ENCODE measurements at places on chromosomes 5 and 9.
A peak's percentile ranks its signal among the peaks of the same experiment; 100 is the strongest.

GRCh38 chr5:110663525-110663924, 62.9 kb downstream of the TMEM232 start:
- DNase-seq, result no peak

DNA sequence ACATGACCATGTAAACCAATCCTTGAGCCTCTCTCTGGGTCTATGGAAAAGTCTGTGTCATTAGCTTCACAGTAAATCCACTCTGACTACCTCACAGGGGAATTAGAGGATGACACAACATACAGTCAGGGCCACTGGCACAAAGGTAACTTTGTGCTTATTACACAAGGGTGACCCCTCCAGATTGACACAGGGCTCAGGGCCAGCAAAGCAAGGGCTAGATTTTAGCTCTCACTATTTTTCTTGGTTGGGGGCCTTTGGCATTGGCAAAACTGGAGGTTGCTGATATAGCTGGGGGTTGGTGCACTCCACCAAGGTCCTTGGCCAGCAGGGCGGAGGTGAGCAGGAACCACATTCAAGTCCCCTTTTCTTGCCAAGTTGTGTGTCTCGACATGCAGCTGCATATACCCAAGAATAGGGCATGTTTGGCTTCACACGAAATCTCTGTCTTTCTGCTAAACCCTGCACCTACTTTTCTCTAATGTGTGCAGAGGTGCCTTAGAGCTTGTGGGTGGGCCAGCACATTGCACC, 15.2 kb upstream of the OSMR start:
- DNase-seq, result no peak

DNA sequence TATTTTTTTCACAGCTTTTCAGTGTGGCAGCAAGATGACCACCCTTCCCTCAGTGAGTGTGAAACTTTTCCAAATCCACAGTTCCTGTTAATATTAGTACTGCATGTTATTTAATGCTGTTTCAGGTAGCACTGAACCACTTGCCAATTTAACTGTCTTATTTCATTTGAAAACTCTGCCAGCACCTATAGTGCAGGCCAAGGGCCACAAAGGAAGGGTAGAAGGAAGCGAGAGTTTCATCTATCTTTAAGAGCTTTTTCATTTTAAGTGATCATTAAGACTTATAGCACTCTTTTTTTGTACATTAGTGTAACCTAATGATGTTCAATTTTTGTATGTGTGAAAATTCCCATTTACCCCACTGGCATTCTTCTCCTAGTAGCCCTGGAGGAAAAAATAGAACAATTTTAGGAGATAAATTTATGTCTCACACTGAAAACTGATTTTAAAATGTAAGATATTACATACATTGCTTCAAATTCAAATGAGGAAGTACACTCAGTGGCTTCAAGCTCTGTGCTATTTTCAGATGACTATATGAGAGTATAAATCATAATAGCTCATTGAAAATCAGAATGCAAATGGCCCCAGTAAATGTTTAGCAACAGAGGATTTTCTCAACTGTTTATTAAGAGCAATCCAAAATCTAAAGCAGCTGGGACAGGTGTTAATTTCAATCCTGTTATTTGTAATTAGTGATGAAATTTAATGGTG, 820.5 kb downstream of the PTPRD start:
- no peak for DNase-seq

- no peak for DNase-seq
Measured at GRCh38 chr5:132840313-132840712, 9.9 kb upstream of the SHROOM1 start.

DNA sequence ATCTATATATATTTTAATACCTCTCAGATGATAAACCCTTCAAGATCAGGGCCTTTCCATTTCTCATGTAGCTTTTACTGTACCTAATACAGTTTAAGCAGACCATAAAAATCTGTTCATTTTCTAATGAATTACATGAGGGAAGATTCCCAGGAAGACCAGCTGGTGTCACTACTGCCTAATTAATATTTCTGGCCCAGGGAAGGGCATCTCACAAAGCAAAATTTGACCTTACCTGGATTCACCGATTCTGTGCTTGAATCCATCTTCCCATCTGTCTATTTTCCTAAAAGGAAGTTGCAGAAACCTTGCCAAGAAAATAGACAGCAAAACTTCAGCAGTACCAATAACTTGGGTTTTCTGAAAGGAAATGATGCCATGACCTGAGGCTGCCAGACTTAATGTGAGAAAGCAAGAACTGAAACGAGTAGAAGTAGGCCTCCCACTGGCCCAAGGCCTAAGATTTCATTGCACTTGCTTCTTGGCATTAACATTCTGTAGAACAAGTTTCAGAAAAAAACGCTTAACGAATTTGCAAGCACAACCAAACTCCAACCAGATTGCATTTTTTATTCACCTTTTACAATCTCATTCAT, 83.0 kb upstream of the GLIS3 start:
- peak; percentile 54 for DNase-seq

DNA sequence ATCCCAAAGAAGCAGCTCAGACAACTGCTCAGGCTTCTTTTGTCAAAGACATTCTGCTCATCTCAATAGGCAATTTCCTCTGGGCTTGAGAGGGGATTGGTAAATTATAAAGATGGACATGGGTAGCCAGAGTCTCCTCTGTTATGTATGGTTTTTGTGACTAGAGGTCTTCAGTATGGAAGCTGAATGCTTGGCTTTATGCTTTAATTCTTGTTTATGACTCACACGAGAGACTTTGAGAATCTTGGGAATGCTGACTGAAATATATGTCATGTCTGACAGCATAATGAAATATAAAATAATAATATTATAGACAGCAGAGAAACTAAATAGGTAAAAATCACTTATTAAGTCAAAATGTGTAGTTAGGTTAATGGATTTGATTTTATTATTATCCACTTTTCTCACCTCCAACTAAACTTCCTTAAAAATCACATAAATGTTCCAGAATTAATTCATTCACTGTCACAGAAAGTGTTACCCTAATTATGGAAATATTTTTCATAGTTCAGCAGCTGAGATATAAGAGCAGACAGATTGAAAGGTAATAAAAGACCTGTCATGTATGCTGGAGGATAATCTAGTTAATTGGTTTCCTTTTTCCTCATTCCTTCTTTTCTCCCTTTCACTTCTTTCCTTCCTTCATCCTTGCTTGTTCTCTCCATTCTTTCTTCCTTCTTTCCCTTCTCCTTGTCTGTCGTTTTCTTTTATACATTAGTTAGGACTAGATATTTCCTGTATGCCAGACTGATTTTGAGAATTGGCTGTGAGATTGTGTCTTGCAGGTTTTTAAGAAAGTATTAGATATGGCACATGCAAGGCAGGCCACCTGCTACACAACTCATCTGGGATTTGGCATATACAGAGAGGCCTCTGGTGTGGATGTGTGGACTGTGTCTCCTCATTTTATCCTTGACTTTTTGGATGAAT, 1866.1 kb upstream of the NUDT12 start:
- no peak for DNase-seq

- DNase-seq, result no peak
Measured at GRCh38 chr9:22131817-22132216, 122.7 kb upstream of the CDKN2B start.

DNA sequence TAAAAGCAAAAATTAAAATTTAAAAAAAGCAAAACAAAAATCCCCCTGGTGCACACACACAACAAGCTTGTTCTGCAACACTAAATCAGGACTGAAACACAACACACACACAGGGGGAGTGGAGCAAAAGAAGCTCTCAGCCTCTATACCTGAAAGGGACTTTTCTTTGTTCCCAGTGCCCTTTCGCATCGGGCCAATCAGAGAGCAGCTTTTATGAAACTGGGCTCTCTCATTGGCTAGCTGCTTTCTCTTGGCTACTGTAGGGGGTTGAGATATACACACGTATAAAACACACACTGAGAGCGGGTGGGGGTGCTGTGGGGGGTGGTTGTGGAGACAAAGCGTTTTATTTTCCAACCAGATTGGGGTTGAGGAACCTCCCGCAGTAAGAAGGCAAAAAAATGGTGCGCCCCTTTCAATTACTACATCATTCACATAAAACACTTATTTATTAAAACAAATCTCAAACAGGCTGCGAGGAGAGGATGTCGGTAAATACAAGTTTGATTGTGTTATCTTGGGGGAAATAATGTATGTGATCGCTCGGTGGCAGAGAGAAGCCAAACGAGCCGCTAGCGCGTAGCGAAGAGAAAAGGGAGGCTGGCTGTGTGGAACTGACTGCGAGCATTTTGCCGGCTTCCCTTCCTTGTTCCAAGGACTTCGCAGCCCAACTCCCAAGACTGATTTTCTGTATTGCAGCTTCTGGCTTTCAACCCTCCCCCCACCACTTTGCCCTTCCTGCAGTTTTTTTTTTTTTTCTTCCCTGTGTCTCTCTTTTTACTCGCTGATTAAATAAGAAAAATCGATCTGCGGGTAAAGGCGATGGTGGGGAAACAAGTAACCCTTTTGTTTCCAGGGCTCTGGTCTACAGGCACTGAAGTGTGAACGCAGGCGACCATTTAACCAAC, 2.5 kb upstream of the ZNF608 start:
- peak; percentile 73 for DNase-seq

GRCh38 chr9:71349218-71349617, 227.8 kb upstream of the TRPM3 start:
- peak; percentile 56 for DNase-seq

GRCh38 chr5:115723220-115723619, 93.2 kb downstream of the CDO1 start:
- DNase-seq, result no peak

DNA sequence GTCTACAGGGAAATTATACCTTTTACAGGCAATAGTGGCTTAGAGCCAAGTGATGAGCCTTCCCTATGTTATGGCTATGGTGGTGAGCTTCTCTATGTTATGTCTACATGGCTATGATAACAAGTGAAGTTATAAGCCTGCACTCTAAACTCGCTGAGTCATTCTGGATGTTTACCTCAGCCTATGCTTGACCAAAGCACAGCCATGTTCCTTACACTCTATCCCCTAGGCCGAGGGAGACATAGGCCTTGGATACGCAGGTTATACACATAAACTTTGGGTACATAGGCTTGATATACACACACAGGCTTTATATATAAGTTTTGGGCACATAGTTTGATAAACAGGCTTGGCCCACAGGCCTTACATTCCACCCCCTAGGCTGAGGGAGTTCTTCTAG, 13.8 kb downstream of the DMAC1 start:
- DNase-seq, result no peak

DNA sequence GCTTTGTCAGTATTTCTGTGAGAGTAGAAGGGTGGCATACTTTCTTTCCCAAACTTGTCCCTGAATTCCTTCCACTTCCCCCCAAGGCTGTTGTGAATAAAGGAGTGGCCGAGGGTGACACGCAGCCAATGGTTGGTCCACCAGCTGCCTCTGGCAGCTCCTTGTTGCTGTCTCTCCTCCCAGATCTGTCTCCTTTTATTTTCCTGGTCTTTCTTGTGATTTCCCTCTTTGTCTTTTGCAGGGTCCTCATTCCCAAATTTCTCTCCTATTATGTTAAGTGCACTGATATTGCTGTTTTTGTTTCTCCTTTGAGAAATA, 137.5 kb upstream of the HMHB1 start:
- DNase-seq, result peak; percentile 19

DNA sequence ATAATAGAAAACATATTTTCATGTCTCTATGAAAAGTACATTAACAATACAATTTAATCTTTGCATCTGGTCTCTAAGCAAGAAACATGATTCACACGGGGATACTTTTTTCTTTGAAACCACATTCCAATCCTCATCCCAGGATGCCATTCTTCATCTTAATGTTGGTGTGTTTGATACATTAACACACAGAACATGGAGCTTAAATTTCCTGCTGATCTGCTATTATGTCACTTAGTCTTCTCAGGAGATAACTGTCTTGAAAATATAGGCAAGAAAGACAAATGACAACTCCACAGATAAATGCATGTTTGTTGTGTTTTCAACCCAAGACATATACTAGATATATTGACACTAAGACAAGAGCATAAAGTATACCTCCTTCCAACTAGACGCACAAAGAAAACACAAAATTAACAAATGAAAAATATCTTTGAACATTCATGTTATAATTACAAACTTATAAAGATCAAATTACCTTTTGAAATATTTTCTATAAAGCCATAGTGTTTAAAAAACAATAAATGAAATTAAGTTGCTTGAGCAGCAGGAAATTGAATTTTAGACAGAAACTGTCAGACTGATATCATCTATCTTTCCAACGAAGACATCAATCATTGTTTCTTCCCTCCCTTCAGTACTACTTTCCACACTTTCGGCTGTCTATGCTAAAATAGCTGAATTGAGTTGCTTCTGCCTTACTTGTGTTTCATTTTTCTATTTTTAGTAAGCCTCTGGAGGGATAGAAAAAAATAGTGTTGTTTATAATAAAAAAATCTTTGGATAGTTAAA, 1676.7 kb upstream of the CDH9 start:
- DNase-seq, result no peak

GRCh38 chr5:94906750-94907149, 288.3 kb downstream of the SLF1 start:
- no peak for DNase-seq

- DNase-seq, result no peak
Measured at GRCh38 chr9:112170235-112170634, 4.9 kb downstream of the SUSD1 start.

DNA sequence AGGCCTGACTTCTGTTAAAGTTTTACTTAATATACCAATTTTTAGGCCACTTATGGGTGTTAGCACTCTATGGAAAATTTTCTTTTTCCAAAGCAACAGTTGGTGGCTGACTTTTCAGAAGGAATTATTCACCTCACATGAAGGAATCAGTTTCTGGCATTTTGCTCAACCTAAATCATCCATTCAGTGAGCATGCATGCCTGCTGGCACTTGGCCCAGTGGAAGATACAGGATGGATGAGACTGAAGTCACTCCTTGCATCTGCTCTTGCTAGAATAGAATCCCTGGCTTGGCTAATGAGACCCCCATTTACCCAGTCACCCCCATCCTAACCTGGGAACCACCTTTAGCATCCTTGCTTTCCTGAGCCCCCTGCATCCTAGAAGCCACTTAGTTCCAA, 131.7 kb downstream of the WDR41 start:
- DNase-seq, result no peak

DNA sequence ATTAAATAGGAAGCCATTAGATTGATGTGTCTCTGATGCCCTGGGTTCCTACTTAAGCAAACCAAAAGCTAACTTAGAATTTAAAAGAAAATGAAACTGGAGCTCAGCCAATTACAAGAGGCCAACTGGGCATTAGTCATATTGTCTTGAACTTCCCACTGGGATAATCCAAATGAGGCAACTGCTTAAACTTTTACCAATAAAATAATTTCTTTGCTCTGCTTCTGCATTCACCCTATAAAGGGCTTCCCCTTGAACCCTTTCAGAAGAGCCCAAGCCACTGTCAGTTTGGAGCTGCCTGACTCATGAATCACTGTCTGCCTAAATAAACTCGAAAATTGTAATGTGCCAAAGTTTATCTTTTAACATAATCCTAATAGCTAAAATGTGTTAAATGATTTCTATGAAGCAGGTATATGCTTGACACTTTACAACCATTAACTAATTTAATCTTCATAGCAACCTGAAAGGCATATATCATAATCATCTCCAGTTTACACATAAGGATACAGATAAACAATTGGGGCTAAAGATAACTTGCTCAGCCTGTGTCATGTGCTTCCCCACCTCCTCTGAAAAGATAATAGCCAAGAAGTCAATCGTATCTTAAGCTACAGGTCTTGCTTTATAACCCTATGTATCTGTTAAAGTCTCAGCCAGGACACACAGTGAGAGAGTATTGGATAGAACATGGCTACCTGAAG, 11.5 kb downstream of the GPR150 start:
- peak; percentile 73 for DNase-seq

- DNase-seq, result no peak
Measured at GRCh38 chr5:174741352-174741751, 17.0 kb downstream of the MSX2 start.

Data from AG20443 (cell line).